Adrenal gland (tissue), 19 donors: ENCODE measurements at places on chromosomes 3 and 15.

- peak; percentile 51 for DNase-seq
These were observed 77.1 kb downstream of the WDR76 start for GRCh38 chr15:43903864-43904290.

DNA sequence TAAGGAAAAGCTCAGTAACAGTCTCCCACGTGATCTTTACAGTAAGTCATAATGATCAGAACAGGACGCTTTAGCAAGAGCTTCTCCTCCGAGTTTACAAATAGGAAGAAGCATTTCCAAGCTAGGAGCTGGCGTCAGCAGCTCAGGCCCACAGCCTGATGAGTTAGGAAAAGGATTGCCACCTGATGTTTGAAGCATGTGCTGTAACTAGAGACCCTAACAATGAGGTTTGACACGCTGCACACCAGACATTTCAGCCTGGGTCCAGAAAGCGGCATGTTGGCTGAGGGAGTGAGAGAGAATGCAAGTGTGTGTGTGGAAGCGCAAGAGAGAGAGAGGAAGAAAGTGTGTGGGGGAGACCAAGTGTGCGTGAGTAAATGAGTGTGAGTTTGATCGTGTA lies 47.3 kb downstream of the TLE3 start:
- DNase-seq: no peak

DNA sequence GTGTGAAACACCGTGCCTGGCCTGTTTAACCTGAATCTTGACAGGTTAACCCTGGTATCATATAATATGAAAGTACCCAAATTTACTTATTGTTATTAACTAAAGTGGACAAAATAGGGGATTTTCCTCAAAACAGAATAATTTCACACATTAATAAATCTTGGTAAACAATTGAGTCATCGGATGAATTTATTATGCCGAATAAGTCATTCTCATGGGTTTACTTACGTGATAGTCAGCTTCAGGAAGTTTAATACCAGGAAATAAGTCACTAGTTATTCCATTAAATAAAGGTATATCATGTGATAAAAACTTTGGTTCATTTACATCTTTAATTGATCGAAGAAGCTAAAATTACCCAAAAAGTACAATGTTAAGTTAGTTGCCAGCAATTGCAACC lies 99.7 kb downstream of the DNAH12 start:
- no peak for DNase-seq

GRCh38 chr15:100113351-100114080 lies 228.3 kb downstream of the ADAMTS17 start:
- no peak for DNase-seq

DNA sequence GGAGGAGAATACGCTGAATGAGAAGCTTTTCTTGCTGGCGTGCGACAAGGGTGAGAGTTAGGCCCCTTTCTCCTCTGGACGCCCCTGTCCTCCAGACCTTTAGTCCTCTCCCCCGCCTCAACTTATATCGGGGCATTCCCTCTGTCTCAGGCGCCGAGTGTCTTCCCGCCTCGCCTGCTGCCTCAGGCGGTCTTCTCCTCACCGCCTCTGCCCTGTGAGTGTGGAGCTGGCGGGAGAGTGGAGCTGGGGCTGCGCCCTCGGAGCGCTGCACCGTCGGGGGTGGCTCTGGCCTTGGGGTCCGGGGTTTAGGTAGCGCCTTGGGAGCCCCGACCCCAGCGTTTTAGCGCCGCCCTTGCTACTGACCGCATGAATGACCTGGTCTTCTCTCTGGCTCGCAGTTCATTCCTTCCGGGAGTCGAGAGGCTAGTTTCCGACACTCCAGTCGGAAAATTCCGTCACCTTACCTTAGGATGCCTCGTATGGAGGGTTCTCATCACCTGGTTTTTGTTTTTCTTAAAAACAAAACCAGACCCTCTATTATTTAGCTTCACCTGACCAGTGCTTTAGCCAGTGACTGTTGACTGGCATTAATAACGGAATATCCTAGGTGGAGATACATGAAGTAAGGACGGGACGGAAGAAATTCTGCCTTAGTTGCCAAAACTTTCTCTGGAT lies 985 bp downstream of the TRPC1 start:
- DNase-seq: peak; percentile 10

- DNase-seq: peak; percentile 3
These were observed 92.6 kb upstream of the ALDH1A3 start for GRCh38 chr15:100786901-100787566.

DNA sequence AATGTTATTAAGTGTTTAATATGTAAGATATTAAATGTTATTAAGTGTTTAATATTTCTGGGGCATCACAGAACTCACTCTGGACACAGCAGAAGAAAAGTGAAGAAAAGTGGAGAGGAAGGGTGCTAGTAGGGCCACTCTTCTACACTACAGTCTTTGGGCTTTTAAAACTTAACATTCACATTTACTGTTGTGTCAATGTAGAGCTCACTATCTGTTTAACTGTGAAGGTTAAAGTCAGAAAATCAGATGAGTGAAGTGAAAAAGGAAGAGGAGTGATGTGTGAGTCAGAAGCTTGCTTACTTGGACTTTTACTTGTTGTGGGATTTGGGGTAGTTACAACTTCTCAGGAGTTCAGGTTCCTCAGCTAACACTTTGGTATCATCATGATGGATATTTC lies 145.3 kb upstream of the DNAJC19 start:
- DNase-seq: no peak

GRCh38 chr15:64070965-64071851 lies 22.4 kb downstream of the CIAO2A start:
- peak; percentile 91 for DNase-seq

- DNase-seq: no peak
These were observed 38.1 kb upstream of the RASA2 start for GRCh38 chr3:141448606-141449220.

GRCh38 chr3:45171283-45171682 lies 25.1 kb upstream of the CDCP1 start:
- DNase-seq: no peak

- DNase-seq: no peak
These were observed 1.4 kb downstream of the EPHB1 start for GRCh38 chr3:134796281-134797056.

- peak; percentile 87 for DNase-seq
These were observed 88.1 kb downstream of the IQSEC1 start for GRCh38 chr3:12985148-12985547.

- no peak for DNase-seq
These were observed 466.7 kb downstream of the C3orf38 start for GRCh38 chr3:88616413-88616812.

DNA sequence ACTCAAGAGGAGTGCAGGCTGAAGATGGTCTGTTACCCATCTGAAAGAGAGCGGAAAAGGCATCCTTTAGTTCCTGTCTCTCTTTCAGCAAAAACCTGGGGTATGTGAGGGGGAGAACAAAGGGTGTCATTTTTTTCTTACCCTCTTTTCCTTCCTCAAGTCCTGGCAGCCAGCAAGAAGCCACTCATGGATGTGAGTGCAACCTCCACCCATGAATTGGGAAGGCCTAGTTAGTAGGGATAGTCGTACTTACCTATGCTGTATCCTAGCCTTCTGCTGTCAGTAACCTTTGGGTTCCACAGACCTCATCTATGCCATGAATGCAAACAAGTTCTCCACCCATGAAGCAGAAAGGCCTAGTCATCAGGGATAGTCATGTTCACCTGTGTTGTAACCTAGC lies 472.8 kb downstream of the ZIC1 start:
- DNase-seq: no peak

- no peak for DNase-seq
These were observed 57.2 kb upstream of the HEG1 start for GRCh38 chr3:125112981-125113380.
